ENCODE measurements at places on chromosomes 2 and 18. TPM values are rescaled to one million over a fixed set of nuclear protein-coding genes. Genes with fewer than 3 reads are reported as not detected.
A peak's percentile ranks its signal among the peaks of the same experiment; 100 is the strongest.

- no peak for DNase-seq
Measured at GRCh38 chr2:70957798-70958197, 20.6 kb upstream of the ANKRD53 start.

DNA sequence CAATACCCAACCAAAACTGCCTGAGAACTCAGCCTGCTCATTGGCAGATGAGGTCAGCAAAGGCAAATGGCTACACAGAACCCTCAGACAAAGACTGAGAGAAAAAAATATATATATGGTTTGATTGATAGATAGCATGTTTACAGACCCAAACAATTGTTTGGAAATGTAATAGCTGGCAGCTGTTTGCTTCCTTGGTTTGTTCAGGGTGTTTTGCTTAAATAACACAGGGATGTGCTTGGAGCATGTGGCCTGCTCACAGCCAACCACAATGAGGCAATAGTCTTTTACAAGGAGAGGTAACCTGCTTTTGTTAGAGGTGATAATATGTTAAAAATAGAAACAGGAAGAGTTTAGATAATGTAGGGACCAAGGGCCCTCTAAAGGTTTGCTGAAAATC is 84.5 kb downstream of the PDK1 start:
- DNase-seq: no peak

GRCh38 chr2:36912695-36913094 is 53.6 kb downstream of the STRN start:
- no peak for DNase-seq

- peak; percentile 15 for DNase-seq
Measured at GRCh38 chr2:207227062-207227748, 61.5 kb upstream of the KLF7 start.

- DNase-seq: no peak
Measured at GRCh38 chr2:241041589-241042158, 43.3 kb downstream of the SNED1 start.

- peak; percentile 75 for DNase-seq
Measured at GRCh38 chr18:23131693-23132319, 3.5 kb upstream of the CABLES1 start.

GRCh38 chr18:77015169-77015568 is 117.4 kb downstream of the MBP start:
- DNase-seq: no peak

DNA sequence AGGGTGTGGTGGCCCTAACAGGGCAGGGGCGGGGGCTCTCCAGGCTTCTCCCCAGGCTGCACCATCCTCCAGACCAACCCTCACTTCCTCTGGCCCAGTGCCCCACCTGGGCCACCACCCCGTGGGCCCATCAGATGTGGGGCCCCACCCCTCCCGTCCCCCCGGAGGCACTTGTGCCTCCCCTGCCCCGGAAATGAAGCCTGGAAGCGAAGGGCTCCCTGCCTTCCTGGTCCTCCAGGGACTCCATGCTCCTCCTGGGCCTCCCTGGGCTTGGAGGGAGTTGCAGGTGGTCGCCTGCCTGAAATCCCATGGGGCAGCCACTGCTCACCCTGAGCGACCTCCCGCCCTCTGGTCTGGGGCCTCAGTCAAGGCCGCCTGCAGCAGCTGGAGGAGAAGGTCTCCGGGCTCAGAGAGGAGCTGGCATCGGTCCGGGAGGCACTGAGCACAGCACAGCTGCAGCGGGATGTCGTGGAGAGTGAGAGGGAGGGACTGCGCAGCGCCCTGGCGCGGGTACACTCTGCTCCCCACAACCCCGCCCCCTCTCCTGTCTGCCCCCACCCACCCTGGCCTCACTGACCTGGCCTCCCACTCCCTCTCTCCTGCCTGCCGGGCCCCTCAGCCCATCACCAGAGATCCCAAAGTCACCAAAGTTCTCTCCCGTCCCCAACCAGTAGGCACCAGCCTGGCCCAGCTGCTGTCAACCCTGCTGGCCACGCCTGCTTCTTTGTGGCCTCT is 28.0 kb downstream of the CROCC2 start:
- DNase-seq: no peak

DNA sequence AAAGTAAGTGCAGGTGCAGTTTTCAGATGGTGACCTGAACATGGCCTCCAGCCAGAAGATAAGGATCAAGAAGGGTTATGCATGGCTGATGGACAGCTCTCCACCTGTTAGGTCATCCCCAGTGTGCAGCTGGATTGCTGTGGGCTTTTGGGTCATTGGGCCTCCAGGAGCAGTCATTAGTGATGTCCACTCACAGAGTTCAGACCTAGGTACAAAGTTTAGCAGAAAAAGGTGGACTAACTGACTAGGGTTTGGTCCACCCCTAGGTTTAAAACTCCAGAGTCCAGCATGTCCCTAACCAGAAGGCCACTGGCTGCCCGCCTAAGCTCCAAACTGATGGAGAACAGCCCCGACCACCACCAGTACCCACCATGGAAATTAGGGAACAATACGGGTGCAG is 18.3 kb upstream of the SULT1C2 start:
- DNase-seq: no peak

GRCh38 chr2:80300954-80301353 is 3.6 kb downstream of the LRRTM1 start:
- no peak for DNase-seq

- no peak for DNase-seq
Measured at GRCh38 chr2:4053769-4054493, 350.6 kb downstream of the DCDC2C start.

DNA sequence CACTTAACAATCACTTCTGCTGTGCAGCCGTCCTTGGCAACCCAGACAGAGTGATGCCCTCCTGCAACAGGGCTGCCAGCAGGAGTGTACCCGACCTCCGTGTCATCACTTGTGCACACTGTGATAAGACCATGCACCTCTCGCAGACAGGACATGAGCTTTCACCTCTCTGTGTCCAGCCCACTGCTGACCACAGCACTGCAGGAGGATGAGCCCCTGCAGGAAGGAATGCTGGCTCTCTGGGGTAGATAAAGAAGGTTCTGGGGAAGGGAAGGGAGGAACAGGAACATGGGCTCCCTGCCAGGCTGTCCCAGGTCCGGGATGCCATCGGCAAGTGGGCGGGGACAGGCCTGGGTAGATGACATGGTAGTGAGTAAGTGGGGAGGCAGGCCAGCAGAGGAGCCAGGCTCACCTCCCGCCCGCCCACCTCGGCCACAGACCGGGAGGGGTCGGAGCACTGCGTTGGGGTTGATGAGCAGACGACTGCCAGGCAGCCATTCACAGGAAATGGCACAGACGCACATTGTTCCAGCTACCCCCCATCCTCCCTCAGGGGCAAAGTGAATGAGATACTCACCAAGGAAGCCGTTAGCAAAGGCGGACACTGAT is 18.6 kb upstream of the COL6A3 start:
- DNase-seq: no peak

DNA sequence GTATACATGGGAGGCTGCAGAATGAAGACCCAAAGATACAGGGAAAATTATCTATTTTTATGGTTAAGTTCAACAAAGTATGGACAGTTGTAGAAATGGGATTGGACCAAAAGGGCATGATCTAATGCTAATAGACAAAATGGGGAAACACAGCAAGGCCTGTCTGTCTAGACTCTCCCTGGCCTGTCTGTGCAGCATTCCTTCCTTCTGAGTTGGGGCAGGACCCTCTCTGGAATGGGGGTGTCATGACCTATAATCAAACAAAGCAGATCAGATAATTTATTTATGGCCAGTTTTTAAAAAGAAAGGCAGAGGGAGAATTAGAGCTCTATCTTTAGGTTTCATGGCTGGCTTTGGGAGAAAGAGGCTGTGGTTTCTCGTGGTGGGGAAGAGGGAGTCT is 104.4 kb downstream of the CTIF start:
- DNase-seq: no peak

GRCh38 chr18:62505669-62506494 is 16.9 kb upstream of the ZCCHC2 start:
- DNase-seq: no peak

DNA sequence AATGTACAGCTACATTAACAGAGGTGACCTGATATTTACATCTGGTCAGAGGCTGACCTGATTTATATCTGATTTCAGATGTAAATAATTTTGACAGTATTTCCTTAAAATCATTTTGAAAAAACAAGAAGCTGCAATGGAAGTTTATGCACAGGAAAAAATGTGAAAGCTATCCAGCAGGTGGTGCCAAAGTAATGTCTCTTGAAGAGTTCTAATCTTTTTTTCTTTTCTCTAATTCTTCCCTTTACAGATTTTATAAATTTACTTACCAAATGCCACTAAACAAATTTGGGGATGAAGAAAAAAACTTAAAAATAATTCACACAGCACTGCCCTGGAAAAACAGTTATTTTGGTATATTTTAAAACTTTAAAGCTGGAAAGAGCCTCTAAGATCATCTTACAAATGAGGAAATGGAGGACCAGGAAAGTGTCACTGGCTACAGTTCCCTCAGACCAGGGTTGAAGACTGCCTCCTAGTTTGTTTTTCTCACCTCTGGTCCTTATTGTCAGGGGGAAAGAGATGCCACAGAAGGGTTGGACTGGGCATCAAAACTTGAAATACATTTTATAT is 16.4 kb upstream of the FBLN7 start:
- DNase-seq: peak; percentile 26

- no peak for DNase-seq
Measured at GRCh38 chr2:235044501-235045271, 92.9 kb downstream of the SH3BP4 start.

GRCh38 chr2:237596520-237597195 is 6.1 kb upstream of the RAB17 start:
- DNase-seq: no peak

DNA sequence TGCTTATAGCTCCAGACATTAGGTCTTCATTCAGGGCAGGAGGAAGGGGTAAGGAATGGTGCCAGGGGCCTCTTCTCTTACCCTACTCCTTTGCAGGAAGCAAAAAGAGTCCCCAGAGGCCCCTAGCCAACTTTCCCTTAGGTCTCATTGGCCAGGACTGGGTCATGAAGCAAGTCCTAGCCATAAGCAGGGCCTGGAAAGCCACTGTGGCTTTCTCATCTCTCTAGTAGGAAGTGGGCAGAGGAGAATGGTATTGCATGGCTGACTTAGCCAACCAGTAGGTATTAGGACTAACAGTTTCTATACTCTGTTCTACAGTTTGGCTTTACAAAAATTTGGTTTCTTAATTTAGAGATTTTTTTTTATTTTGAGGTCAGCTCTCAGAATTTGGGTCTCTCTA is 4.8 kb downstream of the FAM228A start:
- DNase-seq: no peak

DNA sequence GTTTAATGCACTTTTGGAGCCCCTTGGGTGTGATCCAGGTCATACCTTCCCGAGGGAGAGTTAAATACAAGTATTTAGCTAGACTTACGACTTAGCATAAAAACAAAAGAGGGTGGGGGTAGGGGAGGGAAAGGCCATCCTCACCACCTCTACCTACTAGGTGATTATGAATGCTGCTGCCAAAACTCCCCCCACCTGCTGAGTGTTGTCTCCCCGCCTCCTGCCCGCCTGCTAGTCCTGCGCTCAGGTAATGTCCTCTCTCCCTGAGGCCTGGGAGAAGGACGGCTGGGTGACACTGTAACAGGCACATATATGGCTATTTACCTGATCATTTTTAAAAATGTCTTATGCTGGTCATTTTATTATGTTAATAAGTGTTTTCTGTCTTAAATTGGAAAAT is 3.0 kb upstream of the NCKAP5 start:
- no peak for DNase-seq

The COL4A4 gene
- 0.16 TPM for total RNA-seq

The GDF7 gene
- total RNA-seq: 0.36 TPM

The RAD51AP2 gene
- 0.16 TPM for total RNA-seq

The MPP4 gene
- total RNA-seq: 0.18 TPM

The SERPINB10 gene
- not detected for total RNA-seq

The IL18RAP gene
- total RNA-seq: not detected

The ZSWIM2 gene
- not detected for total RNA-seq

The NPPC gene
- 16.5 TPM for total RNA-seq

The CACNB4 gene
- 6.0 TPM for total RNA-seq

The CCDC68 gene
- total RNA-seq: not detected

The GAREM1 gene
- 11.0 TPM for total RNA-seq
